ENCODE measurements at places on chromosomes 1 and 21. TPM values are rescaled to one million over a fixed set of nuclear protein-coding genes. Genes with fewer than 3 reads are reported as not detected.

The DCAF8 gene
- total RNA-seq = 54.1 TPM

The SYT6 gene
- total RNA-seq = not detected

The DNAJC6 gene
- total RNA-seq = 0.26 TPM

The DNAJC8 gene
- total RNA-seq = 59.2 TPM

The MLLT11 gene
- 2.6 TPM for total RNA-seq

The PIK3R3 gene
- 2.0 TPM for total RNA-seq

The OR6N1 gene
- not detected for total RNA-seq

The PAX7 gene
- total RNA-seq = not detected

The EDARADD gene
- total RNA-seq = not detected

The OR10Z1 gene
- total RNA-seq = not detected

The IL19 gene
- total RNA-seq = not detected

The GPX7 gene
- total RNA-seq = 32.2 TPM

The OR2L2 gene
- total RNA-seq = not detected

The OR2T29 gene
- total RNA-seq = not detected

The OLIG2 gene
- total RNA-seq = not detected

The F3 gene
- 10.5 TPM for total RNA-seq

The SPRR3 gene
- not detected for total RNA-seq

The TCP10L gene
- 0.35 TPM for total RNA-seq

The HMGN1 gene
- total RNA-seq = 165 TPM

The TMEM240 gene
- total RNA-seq = 6.1 TPM

The SAMD11 gene
- 11.7 TPM for total RNA-seq

The AQP10 gene
- not detected for total RNA-seq

The EDN2 gene
- not detected for total RNA-seq

The OR14K1 gene
- not detected for total RNA-seq

The RGS7 gene
- not detected for total RNA-seq

The LCE2C gene
- not detected for total RNA-seq

The DENND2C gene
- 5.7 TPM for total RNA-seq

The CLEC20A gene
- not detected for total RNA-seq

The SPRR2D gene
- not detected for total RNA-seq

The DAB1 gene
- 1.5 TPM for total RNA-seq

The URB2 gene
- 4.8 TPM for total RNA-seq

The CCDC17 gene
- 1.2 TPM for total RNA-seq

The CD101 gene
- 0.09 TPM for total RNA-seq

The MSH4 gene
- 0.17 TPM for total RNA-seq

The NPHS2 gene
- not detected for total RNA-seq

The IL10 gene
- total RNA-seq = not detected

The WDR64 gene
- total RNA-seq = not detected

The REN gene
- not detected for total RNA-seq

The NR1I3 gene
- not detected for total RNA-seq

The FYB2 gene
- total RNA-seq = not detected

The ANKRD45 gene
- 0.68 TPM for total RNA-seq

The SPRR1B gene
- not detected for total RNA-seq

The MCOLN2 gene
- total RNA-seq = 0.94 TPM

The OR13G1 gene
- total RNA-seq = not detected

All from pericardium fibroblast (primary cell).